ENCODE measurements at places on chromosomes 11 and 22.

DNA sequence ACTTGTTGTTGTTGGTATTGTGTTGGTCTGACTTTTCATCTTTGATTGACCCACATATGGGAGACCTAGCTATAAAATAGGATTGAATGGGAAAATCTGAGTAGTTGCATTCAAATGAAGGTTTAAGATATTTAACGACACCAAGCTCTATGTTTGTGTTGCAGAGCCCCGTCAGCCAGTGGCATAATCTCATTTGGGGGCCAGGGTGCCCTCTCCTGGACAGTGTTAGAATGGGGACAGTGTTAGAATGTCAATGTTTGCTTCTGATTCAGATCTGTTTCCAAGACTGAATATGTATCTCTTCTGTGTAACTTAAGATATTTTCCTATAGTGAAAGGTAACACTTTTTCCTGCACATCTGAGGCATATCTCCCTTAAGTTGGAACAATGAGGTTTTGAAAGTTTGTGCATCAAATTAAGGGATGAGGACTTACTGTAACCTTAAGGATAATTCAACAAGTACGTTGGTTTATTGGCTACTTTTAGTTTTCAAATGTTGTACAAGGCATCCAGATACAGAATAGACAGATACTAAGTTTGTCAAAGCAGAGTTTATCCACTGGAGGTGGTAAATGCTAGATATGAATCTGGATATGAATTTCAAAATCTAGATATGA, 5.3 kb upstream of the OR52M1 start:
- DNase-seq = peak; percentile 46

DNA sequence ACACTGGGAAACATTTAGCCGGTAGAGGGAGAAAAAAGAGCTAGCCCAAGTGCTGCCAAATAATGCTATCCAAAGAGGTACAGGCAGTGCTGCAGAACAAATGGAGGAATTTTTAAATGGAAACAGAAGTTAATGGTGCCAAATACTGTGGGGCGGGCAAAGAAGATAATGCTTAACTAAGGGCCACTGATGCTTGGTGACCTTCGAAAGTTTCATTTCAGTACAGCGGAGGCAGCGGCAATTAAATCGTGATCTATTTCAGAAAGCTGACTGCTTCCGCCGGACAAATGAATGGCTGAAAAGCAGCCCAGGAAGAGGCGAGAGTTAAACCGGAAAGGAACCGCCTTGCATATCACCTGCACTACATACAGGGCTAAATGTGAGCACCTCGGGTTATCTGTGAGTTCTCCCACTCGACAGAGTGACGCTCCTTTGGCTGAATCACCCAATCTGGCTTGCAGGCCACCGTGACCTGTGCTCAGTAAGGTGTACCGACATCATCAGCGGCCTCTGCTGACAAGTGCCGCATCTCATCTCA, 42.1 kb downstream of the CADM1 start:
- DNase-seq = no peak

DNA sequence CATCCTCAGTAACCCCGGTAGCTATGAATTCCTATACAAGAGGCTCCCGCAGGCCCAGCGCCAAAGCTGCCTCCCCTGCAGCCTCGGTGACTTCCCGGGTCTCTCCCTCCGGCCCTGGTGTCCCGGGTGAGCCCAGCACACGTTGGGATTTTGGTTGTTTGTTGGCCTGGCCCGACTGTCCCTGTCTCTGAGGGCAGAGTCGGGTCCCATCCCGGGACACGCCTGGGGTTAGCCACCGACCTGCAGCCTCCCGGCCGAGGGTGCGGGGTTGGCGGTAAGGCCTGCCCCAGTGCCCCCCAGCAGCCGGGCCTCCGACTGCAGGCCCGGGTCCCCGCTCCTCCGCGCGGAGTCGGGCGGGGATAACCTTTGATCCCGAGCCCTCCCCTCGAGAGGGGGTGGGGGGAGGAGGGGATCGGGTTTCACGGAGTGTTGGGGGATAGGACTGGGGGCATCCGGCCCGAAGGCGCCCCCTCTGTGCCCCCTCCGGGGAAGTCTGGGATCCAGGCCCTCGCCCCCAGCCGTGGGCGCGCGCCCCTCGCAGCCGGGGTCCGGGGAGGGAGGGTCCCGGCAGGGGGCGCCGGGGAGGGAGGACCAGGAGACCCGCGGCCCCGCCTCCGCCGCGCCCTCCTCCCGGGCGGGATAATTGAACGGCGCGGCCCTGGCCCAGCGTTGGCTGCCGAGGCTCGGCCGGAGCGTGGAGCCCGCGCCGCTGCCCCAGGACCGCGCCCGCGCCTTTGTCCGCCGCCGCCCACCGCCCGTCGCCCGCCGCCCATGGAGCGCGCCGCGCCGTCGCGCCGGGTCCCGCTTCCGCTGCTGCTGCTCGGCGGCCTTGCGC, at the start of gene FBLN1:
TSS of gene FBLN1 (plus strand) at position 669 of the 835 bp plus-strand sequence. CDS start at position 772, 103 bp downstream.
- DNase-seq = no peak

DNA sequence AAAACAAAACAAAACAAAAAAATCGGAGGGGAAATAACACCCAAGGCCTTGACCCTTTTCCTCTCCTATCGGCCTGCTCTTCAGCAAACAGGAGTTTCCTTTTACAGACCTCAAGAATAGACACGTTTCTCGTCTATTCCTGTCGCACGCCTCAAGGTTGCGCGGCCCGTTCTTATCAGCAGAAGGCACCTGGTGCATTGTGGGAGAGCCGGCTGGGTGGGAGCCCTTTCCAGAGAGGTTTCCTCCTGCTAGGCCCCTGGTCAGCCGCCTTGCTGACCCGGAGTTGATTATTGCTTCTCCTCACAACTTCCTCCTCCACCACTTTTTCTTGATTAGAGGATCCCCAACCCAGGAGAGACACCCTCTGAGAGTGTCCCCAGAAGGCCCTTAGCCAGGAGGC, 497.3 kb downstream of the MIAT start:
- DNase-seq = no peak

DNA sequence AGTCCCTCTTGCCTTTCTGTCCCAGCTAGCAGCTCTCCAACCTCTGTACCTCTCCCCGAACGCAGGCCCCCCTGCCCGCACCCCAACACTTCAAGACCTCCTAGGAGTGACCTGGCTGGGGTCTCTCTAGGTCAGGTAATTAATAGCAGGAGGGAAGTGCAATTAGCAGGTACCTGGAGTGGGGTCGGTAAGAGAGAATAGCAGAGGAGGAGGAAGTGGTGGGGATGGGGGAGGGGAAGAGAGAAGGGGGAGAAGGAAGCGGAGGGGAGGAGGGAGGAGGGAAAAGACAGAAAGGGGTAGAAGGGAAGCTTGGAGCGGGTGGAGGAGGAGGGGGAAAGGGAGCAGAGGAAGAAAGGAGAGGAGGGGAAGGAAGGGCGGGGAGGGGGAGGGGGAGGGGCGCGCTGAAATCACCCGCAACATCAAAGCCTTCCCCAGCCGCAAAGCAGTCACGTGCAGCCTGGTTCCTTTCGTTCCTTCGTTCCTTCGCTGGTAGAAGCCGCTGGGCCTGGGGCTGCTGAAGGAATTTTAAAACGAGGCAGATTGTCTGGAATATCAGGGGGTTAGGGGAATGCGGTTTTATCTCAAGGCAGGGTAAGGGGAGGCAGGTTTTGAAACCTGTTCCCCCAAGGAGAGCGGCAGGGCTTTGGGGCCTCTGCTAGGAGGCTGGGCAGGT, 29.3 kb upstream of the TCF20 start:
- DNase-seq = no peak

- DNase-seq = no peak
These were observed 338.6 kb downstream of the TTC28 start for GRCh38 chr22:28341001-28341400.

DNA sequence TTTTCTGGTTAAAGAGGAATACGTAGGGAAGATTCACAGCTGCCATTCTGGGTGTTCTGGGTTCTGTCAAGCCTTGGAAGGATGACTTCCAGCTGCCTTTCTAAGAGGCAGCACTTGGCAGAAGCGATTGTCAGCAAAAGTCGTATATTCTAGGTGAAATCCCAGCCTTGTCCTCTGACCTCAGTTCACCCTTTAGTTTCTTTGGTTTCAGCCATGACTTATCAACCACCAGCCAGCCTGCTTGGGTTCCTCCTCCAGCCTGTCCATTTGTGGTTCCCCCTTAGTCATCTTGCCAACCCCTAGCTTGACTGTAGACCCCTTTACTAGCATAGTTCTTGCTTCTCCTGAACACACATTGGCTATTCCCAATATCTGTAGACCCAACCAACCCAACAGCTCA, 102.3 kb upstream of the CD44 start:
- no peak for DNase-seq

GRCh38 chr22:48616656-48617055, 1211.0 kb downstream of the BRD1 start:
- no peak for DNase-seq

DNA sequence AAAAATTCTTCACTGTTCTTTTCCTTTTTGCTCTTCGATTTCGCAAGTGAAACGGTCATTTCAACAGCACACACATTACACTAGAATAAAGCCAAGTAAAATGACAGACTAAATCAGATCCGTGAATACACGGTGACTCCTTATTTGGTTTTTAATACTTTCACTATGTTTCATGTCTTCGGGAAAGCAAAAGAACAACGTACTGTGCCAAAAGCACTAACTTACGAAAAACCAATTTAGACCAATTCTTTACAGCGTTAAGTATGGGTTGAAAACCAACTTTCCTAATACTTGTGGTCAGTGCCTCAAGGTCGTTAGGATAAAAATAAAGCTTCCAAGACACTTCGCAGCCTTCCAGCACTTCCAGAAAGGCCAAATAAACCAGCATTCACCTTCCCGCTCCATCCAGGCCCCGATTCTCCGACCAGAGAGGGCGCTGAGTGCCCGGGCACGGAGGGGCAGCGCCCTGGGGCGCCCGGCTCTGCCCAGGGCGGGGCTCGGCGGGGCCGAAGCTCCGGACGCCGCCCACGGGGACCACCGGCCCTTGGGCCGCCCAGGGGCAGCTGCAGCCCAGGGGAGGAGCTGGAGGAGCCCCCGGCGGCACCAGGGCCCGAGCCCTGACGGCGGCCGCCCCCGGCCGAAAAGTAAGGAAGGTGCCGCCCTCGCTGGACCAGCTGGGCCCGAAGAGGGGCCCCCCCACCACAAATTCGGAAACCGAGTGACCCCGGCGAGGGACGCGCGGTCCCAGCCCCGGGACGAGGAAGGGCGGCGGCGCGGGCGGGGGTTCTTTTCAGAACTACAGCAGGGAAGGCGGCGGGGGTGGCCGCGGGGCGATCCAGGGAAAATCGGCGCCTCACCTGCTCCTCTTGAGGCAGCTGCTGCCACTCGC, 499 bp downstream of the ATL3 start:
- DNase-seq = peak; percentile 74

- peak; percentile 56 for DNase-seq
These were observed 84.1 kb downstream of the NXPE2 start for GRCh38 chr11:114762408-114762807.

GRCh38 chr22:37726241-37726887, 29.5 kb downstream of the TRIOBP start:
- no peak for DNase-seq

- no peak for DNase-seq
These were observed 775.1 kb downstream of the BRD1 start for GRCh38 chr22:49052560-49052959.

GRCh38 chr11:64861227-64861975, 16.9 kb upstream of the CDC42BPG start:
- peak; percentile 59 for DNase-seq
